Stimulated activated CD4-positive, alpha-beta T cell treated with anti-CD3 and anti-CD28 coated beads, Interleukin-1b, Interleukin-23, amount 100 ng/mL, for 1 hour (primary cell): ENCODE measurements at places on chromosomes 11 and 22.

DNA sequence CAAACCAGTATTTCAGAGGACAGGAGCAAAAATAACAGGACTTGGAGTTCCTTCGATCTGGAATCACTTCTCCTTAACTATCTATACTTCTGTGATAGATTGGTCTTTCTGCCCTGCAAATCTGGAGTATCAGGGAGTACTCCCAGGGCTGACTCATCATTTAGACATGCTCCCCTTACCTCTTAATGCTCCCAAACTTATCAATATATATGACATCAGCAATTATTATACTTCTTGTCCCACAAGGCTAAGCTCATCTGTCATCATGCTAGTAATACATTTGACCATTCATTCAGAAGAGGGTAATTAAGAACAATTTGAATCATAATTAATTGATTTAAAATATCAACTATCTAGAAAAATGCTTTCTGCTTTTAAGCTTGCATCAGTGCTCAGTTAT is 163.8 kb downstream of the SWAP70 start:
- DNase-seq: no peak

DNA sequence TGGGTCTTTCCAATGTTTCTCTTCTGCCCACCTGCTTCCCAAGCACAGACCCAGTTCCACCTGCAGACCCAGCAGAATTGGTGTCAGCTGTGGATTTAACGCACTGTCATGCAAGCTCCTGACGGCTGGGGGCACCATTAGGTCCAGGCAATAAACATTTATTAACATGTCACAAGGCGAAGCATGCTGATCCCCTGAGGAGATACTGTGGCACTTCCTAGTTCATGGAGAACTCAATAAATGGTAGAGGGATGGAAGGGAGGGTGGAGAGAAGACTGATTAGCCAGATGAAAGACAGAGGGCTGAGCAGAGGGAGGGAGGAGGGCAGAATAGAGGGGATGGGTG is 68.3 kb upstream of the TSPAN18 start:
- no peak for DNase-seq

DNA sequence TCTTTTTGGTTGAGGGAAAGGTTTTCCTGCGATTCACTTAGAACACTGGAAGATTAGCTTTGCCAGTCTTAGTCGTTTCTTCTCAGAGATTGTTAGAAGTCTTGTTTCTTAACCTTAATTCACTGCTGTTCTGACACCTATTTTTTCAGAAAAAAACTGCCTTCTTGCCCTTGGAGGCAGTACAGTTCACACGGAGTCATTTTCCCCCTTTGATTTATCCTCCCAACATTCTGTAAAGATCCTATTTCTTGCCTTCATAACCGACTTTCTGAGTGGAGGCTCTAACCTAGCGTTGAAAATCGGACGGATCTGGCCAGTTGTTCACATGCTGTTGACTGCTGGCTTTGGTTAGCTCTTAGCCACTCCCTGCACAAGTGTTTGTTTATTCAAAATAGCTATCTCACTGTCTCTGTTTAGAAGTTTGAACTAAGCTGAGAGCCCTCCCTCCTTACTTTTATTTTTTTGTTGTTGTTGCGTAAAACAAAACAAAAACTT is 737 bp downstream of the BCL2L13 start:
- DNase-seq: no peak

GRCh38 chr11:68121067-68121899 is at the start of gene CHKA:
CHKA (minus strand) TSS chr11:68121388; CDS start chr11:68121177, 211 bp downstream.
- peak; percentile 55 for DNase-seq

DNA sequence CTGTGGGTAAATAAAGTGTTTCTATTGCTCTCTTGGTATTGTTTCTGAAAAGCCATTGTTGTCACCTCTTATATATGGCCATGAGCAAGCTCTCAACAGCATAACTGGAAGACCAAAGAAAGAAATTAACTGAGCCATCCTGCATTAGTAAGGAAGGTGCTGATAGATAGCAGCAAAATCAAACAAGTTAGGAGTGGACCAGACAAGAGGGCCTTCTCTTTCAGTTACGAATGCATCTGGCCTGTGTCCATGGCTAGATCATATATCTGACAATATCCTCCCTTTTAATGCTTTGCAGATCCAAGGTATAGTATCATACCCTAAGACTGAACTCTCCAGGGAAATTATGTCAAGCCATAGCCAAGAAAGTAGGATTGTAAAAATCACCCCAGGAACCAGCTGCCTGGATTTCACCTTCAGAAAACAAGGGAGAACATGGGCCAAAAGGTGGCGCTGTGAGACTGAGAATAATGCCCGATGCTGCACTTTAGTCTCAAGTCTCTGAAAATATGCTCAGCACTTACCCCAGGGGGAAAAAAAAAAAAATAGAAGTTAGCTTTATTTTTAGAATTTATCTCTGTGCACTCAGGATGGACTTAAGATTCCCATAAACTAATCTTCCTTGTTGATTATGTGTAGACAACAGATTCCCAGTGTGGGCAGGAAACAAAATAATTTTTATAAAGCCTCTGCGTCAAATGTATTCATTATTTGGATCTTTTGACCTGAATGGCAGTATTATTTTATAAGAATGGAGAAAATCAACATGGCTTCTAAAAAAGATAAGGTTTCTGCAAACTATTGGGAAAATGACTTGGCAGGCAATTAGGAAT is 415.1 kb downstream of the ETS1 start:
- DNase-seq: peak; percentile 84

GRCh38 chr11:106447631-106448191 is 370.2 kb downstream of the AASDHPPT start:
- DNase-seq: no peak

- no peak for DNase-seq
Observed at GRCh38 chr11:96282625-96283220, 60.3 kb downstream of the MAML2 start.

DNA sequence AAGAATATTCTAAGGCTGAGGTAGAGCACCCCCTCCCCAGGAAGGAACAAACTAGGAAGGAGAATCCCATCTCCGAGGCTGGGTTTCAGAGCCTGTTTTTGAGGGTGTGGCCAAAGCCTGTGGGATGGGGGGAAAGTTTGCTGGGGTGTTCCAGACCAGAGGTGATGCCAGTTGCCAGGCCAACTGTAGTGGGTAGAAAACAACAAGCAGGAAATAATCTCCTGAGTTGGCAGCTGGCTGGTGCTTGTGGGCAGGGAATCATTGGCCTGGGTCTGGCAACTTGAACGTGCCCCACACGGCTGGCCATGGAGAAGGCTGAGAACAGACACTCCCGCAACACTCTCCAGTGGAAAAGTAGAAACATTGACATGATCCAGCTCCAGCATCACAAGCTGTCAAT is 385.6 kb downstream of the ETS1 start:
- no peak for DNase-seq

- no peak for DNase-seq
Observed at GRCh38 chr11:60835534-60835846, 6.4 kb upstream of the CCDC86 start.

DNA sequence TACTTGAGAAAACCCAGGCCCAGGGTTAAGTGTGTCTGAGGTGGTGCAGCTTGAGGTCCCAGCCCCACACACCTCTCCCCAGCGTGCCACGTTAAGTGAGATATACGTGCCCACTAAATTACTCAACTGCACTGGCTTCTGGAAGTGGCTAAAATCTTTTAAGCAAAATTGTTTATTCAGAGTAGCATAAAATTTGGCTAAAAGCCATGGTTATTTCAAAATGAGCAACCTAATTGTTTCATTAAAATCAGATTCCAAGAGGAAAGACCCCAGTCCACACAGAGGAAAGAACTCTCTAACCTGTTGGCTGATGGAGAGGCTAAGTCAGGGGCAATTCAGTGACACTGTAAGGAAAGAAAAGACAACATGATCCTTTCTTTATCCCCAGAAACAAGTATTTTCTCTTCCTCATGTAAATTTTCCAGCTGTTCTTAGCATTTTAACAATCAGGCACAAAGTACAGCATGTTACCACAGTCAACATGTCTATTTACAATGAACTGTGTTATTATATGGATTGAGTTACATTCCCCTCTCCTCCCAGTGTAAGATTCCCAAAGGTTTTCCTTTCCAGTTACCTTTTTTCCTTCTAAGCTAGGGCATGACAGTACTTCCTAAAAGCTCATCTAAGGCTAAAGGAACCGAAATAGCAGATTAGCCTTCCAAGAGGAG is 26.6 kb downstream of the NUP50 start:
- no peak for DNase-seq

GRCh38 chr22:36104435-36104834 is 56.1 kb downstream of the APOL3 start:
- DNase-seq: no peak

DNA sequence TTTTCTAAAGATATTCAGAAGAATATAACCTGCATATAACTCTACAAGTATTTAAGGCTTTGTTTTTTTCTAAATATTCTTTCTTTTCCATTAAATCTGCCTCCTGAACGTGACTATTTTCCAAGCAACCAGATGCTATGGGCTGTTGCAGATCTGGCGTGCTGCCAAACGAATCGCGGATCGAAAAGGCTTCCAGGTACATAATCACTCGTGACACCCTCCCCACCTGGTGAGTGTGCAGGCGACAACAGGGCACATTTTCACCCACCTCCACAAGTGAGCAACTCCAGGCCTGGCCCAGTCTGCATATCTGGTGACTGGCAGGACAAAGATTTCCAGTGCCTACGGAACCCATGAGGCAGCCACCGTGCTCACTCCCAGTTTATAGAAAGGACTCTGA is 660.1 kb downstream of the OPCML start:
- DNase-seq: no peak

DNA sequence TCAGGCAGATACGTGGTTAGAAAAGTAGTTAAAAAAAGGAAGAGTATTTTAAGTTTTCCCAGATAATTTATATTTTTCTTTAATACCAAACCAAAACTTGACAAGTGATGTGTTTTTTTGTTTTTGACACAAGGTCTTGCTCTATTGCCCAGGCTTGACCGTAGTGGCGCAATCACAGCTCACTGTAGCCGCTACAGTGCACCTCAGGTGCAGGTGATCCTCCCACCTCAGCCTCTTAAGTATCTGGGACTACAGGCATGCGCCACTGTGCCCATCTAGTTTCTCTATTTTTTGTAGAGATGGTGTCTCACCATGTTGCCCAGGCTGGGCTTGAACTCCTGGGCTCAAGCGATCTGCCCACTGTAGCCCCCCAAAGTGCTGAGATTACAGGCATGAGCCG is 92.5 kb downstream of the MTMR3 start:
- no peak for DNase-seq

DNA sequence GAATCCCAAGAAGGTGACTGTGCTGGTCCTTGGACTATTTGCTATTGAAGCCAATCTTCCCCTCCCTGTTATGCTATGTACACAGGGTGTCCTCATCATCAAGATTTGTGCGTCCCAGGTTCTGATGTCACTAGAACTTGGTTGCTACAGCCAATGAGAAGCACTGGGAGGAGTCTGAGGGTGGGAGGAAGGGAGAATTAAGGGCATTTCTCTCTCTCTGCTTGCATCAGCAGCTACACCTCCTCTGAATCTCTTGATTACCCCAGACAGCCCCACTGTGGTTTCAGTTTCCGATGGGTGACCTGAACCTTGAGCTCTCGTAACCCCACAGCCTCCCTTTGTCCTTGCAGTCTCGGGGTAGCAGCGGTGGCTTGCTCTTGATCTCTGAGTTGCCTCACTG is 212.4 kb upstream of the SESN3 start:
- DNase-seq: no peak

DNA sequence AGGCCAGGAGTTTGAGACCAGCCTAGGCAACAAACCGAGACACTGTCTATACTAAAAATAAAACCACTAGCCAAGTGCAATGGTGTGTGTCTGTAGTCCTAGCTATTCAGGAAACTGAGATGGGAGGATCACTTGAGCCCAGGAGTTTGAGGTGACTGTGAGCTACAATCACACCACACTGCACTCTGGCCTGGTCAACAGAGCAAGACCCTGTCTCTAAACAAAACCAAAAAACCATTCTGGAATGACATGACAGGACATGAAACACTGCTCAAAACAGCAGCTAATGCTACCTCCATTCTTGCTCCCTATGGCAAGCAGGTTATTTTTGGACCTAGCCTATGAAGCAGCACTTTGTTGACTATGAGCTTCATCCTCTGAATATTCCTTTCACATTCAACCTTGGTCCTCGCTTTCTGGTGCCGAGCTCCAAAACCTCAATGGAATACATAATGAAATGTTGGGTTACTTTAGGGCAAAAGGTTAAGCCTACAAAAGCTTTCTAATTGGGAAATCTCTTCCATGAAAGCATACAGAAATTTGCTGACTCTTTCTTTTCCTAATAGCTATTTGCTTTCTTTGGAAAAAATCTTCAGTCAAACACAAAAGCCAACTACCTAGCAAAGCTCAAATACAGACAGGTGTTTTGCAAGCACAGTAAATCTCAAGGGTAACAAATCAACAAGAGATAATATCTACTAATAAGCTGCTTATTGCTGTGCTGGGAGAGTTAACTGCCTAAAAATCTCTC is 21.1 kb downstream of the SIK3 start:
- no peak for DNase-seq

- peak; percentile 68 for DNase-seq
Observed at GRCh38 chr11:62791501-62792201, at the start of gene TMEM223. TMEM223 (minus strand) TSS chr11:62792006; CDS start chr11:62791994, 12 bp downstream.

DNA sequence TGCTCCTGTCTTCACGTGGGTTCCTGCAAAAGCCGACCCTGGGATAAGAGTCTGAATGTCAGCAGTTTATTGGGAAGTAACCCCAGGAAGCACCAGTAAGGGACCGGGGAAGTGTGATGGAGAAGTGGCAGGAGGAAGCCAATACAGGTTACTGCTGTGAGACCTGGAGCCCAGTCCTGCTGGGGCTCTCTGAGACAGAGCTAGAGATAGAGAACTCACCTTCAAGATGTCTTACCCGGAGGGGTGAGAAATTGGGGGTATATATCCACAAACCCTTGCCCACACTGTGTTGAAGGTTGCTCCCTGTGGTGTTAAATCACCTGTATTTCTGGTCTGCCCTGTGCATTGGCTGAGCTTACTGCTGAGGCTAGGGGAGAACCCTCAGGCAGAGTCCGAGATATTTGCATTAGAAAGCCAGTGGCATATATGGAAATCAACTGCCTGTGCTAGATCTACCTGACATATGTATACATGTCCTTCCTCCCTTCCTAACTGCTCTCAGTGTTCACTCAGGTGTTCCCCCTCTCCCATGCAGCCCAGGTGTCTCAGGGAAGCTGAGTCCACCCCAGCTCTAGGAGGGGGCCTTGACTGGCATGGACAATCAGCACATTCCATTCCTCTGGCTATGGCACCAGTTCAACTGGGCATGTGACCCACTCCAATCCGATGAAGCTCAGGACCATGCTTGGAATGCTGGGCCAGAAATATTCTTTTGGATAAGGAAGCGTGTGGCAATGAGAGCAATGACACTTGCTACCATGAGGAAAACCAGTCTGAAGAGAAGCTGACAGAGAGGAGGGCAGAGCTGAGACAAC is 6.8 kb upstream of the MICAL2 start:
- DNase-seq: no peak

GRCh38 chr11:46710821-46711269 is 8.2 kb upstream of the F2 start:
- DNase-seq: no peak

DNA sequence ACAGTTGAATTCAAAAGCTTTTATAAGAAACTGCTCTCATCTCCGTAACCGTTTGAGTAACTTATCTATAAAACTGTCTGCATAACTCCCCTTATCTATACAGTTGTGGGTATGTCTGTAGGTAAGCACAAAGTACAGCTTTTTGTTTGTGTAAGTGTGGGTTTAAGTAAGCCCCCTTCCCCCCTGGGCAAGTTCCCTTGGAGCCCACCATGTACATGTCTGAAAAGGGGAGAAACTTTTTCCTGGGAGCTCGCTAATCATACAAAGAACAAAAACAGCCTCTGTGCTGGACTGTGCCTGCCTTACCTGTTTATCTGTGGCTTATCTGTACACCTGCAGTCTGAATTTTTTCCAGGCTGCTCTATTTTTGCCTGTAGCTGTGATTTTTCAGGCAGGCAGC is 36.3 kb upstream of the TMEM45B start:
- no peak for DNase-seq
